ENCODE measurements at places on chromosomes 16 and 17.
A peak's percentile ranks its signal among the peaks of the same experiment; 100 is the strongest.

DNA sequence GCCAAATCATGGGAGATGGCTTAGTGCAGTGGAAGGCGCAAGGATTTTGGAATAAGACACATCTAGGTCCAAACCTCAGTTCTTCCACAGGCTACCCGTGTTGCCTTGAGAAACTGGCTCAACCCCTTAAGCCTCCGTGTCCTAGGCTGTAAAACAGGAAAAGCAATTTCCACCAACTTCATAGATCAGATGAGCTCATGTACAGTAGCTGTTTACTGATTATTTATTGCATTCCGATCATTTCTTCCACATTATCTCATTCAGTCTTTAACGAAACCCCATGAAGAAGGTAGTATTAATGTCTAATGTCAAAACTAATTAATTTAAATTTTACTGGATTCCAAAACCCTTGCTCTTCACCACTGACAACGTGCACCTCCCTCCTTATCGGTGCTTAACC lies 231.6 kb downstream of the GRIN2A start:
- DNase-seq: peak; percentile 21

DNA sequence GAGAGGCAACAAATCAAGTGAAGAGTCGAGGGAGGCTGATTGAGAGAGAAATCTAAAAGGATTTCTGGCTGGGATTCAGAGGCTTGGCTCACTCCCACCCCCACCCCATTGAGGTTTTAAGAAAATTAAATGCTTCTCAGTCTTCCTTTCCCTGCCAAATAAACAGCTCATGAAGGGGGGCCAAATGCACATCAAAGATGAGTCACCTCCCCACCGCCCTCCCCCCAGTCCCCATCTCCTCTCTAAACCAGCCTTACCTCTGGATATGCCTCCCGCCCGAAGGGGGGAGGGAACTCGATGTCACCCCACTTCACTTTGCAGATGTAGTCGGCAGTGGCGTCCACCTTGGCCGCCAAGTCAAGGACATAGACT lies 11.6 kb downstream of the ACLY start:
- DNase-seq: peak; percentile 90

- no peak for DNase-seq
These were observed 96.2 kb downstream of the BANP start for GRCh38 chr16:88047462-88047861.

DNA sequence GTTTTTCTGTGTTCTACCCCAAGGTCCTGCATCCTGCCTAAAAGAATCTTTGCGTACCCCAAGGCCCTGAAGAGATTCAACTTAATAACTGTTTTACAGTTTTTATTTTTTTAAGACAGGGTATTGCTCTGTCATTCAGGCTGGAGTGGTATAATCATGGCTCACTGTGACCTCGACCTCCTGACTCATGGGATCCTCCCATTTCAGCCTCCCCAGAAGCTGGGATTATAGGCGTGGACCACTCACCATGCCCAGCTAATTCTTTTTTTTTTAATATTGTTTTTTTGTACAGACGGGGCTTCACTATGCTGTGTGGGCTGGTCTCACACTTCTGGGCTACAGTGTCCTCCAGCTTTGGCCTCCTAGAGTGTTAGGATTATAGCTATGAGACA lies 9.3 kb upstream of the FAAP100 start:
- no peak for DNase-seq

- peak; percentile 26 for DNase-seq
These were observed 9.1 kb upstream of the SIAH1 start for GRCh38 chr16:48394355-48394703.

GRCh38 chr16:53559270-53559951 lies 56.4 kb upstream of the AKTIP start:
- DNase-seq: no peak

GRCh38 chr17:40582328-40582901 lies 17.1 kb upstream of the CCR7 start:
- no peak for DNase-seq

GRCh38 chr17:48293319-48294019 lies 136.5 kb downstream of the SKAP1 start:
- DNase-seq: no peak

- no peak for DNase-seq
These were observed 36.0 kb upstream of the ICAM2 start for GRCh38 chr17:64056269-64057005.

DNA sequence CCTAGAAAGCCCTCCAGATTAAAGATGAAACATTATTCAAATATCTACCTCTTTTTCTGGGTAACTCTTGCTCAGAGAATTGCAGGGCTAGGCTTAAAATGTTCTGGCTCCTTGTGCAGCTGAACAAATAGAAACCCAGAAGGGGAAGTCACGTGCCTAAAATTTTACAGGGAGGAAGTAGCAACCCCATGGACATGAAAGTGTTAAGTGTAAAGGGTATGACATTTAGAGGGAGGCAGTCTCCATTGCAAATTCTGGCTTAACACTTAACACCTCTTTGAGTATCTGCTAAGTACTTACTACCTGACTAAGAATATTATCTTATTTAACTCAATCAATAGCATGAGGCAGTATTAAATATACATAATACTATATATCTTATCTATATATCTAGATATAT lies 376.1 kb upstream of the ERCC4 start:
- DNase-seq: no peak

DNA sequence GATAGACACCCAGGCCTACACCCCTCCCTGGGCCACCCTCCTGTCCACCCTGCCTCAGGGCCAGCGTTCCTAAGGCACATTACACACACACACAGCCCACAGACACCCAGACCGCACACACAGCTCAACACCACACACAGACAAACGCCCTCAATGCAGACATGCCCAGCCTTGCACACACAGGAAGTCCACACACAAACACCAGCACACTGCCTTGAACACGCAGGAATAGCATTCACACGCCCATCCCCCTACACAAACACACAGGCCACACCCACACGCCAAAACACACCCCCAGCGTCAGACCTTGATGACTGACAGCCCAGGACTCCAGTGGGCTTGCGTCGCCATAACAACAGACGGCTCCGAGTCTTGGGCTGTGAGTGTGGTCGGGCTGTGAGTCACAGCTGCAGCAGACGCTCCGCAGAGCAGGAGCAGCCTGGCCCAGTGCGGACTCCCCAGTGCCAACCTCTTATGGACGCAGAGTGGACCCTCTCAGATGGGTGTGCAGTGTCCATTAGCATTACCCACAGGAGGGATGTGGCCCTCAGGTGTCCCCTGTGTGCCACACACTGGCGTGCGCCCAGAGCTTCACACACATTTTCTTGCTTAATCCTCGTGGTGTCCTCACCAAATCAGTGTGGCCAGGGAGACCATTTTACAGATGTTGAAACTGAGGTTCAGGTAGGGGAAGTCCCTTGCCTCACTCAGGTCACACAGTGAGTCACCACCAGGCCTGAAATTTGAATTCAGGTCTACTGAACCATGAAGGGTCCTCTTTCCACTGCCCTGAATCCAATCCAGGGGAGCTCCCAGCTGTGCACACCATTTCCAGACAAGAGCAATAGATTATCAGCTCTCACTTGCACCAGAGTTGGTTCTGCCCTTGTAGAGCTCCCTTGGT lies 17.8 kb upstream of the RAI1 start:
- DNase-seq: peak; percentile 98

GRCh38 chr17:32849879-32850278 lies 27.0 kb downstream of the MYO1D start:
- DNase-seq: peak; percentile 46

DNA sequence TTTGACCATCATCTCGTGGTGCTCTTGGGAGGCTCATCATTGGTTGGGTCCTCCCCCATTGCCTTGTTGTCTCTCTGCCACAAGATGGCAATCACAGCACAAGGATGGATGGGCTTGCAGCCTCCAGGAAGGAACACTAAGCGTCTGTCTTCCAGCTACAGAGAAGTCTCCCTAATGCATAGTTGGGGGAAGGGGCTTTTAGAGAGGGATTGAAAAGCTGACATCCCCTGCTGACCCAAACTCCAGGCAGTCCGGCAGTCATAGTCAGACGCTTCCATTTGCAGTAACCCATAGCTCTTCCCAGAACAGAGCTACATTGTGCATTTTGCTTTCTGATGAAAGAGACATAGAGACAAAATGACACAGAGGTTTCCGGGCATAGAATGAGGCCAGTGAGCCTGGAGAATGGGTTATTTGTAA lies 111.4 kb downstream of the UTP18 start:
- peak; percentile 39 for DNase-seq

GRCh38 chr16:72927199-72928089 lies 120.5 kb downstream of the ZFHX3 start:
- peak; percentile 95 for DNase-seq

GRCh38 chr17:18921912-18922451 lies 30.0 kb upstream of the SLC5A10 start:
- peak; percentile 53 for DNase-seq

DNA sequence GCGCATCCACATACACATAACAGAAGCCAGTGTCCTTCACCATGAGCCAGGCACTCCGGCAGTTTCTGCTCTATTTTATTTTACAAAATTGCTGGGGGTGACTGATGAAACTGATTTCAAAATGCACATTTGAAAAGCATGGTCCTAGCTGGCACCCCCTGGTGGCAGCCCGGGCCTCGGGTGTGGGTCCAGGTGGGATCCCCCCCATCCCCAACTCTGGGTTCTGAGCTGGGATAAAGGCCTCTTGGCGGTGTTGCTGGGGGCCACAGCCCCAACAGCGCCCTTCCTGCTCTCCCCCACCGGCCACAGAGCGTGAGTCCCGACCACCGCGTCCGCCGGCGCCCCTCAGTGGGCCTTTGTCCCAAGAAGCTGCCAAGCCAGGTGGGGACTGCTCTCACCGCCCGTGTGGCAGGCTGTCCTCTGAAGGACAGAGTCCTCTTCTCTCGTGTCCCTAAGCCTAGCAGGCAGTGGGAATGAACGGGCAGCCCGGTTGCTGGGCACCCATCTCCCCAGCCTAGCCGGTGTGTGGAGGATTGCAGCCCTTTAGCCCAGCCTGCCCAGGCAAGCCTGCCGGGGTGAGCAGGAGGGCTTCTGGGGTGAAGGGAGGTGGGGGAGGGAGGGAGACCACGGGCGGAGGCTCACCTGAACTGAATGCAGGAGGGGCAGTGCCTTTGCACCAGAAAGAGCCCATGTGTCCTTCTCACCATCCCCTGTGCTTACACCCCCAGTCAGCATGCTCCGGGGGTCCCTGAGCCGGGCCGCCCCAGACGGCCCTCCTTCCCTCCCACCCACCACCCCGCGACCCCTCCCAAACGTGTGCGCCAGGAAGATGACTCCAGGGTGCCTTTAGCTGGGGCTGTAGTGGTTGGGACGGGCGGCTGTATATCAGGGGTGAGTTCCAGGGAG lies 898 bp downstream of the SNAI3 start:
- DNase-seq: peak; percentile 50

GRCh38 chr17:67993153-67993997 lies 2.9 kb downstream of the C17orf58 start:
- peak; percentile 90 for DNase-seq

DNA sequence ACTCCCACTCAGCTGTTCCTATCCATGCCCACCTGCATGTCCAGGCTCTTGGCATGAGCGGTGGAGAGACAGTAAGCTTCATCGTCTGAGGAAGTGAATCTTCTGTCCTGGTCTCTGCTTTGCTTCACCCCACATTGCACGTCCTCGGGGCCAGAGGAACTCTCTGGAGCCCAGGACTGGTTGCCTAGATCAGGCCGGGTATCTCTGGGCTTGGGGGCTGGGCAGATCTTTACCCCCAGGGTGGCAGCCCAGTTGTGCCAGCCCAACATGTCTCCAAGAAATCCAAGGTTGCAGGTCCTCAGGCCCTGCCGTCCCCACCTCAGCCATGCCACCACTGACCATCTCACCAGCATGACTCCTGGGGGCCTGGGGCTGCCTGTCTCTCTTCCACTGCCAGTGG lies 58.3 kb downstream of the BEAN1 start:
- DNase-seq: no peak

- no peak for DNase-seq
These were observed 53.7 kb downstream of the MAP2K6 start for GRCh38 chr17:69468207-69468606.

DNA sequence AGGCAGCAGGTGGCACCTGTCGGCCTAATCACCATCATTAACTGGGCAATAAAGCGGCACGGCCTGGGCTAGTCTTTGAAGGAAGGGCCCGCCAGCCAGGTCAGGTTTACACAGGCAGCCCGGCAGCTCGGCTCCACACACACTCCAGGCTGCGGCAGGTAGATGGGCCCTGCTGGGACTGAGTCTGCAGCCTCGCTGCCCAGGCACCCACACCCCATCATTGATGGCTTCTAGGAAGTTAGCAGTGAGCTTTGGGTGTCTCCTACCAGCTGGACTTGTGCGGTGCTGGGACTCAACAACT lies 6.8 kb upstream of the FOXN1 start:
- no peak for DNase-seq

DNA sequence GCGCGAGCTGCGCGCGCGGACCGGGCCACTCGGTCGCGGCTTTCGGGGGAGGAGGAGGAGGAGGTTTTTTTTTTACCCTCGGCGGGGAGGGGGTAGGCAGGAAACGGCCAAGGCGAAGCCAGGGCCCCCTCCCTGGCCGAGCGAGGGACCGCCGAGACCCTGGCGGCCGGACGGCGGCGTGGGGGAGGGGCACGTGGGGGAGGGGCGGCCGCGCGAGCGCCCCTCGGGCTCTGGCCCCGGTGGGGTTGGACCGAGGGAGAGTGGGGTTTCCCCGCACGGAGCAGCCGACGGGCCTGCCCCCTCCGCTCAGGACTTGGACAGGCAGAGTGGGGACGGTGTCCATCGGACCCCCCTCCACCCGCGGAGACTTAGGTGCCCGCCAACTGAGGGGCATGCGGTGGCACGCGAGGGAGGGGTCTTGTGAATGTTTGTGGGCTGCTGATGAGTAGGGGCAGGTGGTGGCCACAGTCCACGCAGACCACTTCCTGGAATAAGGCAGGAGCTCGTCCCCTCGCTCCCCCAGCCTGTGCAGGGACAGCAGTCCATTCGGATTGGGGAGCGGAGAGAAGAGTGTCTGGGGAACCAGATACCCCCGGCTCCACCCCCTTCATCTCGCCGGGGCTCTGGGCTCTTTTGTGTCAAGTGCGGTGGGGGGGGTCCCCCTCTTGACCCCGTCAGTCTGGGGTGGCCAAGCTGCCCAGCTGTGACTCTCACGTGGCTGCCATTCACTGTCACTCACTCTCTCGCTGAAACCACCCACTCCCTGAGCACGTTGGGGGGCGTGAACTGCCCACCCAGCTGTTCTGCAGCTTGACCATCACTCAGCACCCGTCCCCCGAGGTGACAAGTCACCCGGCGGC lies 3.0 kb upstream of the CHD3 start:
- DNase-seq: peak; percentile 57

DNA sequence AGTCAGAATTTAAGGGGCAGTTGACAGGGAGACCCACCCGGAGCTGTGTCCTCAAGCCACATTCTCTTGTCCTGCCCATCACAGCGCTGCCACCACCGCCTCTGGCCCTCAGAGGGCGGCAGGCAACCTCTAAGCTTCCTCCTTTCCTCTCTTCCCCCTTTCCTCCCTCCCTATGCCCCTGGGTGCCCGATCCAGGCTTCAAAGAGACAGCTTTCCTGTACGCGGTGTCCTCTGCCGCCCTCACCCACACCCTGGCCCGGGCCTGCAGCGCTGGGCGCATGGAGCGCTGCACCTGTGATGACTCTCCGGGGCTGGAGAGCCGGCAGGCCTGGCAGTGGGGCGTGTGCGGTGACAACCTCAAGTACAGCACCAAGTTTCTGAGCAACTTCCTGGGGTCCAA lies 23.5 kb downstream of the WNT9B start:
- DNase-seq: no peak

- DNase-seq: peak; percentile 77
These were observed 57.9 kb downstream of the BRIP1 start for GRCh38 chr17:61805399-61805798.
